ENCODE measurements at places on chromosomes 13 and 19. TPM values are rescaled to one million over a fixed set of nuclear protein-coding genes. Genes with fewer than 3 reads are reported as not detected.

ZNF729 gene
- not detected for total RNA-seq

DNA sequence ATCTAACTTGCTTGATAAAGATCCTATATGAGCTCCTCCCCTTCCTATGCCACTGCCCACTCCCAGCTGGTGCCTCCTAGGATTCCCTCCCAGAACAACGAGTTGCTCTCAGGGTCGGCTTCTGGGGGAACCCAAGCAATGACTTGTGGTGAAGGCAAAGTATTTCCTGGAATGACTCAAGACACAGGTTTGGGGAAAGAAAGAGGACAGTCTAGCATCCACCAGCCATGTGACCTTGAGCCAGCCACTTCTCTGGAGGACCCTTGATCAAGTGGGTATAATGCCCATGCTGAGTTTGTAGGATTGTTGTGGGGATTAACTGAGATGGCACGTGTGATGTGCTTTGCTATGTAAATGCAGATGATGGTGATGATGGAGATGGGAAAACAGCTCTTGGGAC lies 33.0 kb downstream of the MBD3L2B start:
- no peaks in the 10 kb centered on the region for H3K4me1 ChIP-seq
- no peak overlapping the region for H3K27ac ChIP-seq
- DNase-seq = no peak
- H3K27me3 ChIP-seq = no peaks in the 10 kb centered on the region
- peaks cover 7% of the 10 kb centered on the region for H3K36me3 ChIP-seq

NOSIP gene
- 94.4 TPM for total RNA-seq

GRCh38 chr13:73325723-73326558 lies 267.1 kb downstream of the KLF5 start:
- DNase-seq = no peak
- no peaks in the 10 kb centered on the region for H3K4me1 ChIP-seq
- H3K4me3 ChIP-seq = no peak overlapping the region
- no peaks in the 10 kb centered on the region for H3K27me3 ChIP-seq

DNA sequence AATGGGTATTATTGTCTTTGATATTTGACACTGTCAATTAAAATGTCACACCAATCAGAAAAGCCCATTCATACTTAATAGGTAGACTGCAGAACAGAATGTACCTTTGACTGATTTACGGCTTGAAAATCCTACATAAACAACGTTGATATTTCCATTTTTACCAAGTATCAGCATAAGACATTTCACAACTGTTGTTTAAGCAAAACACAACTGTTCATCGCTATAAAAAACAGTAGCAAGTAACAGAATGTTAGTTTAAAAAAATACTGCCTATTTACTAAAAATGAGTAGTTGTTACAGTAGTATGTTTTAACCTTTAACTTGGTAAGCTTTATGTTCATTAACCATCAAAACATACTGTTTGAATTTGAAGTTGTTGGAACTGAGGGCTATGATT lies 1096.6 kb downstream of the PCDH17 start:
- no peak overlapping the region for H3K4me3 ChIP-seq
- peaks cover 6% of the 10 kb centered on the region for H3K4me1 ChIP-seq
- H3K27me3 ChIP-seq = no peaks in the 10 kb centered on the region
- no peaks in the 10 kb centered on the region for H3K36me3 ChIP-seq
- DNase-seq = no peak
- no peak overlapping the region for H3K27ac ChIP-seq

GRCh38 chr19:12052091-12052496 lies 667 bp downstream of the ZNF878 start:
- H3K4me3 ChIP-seq = peak overlapping the region; percentile 85
- H3K27ac ChIP-seq = peak overlapping the region; percentile 26
- peaks cover 3% of the 10 kb centered on the region for H3K4me1 ChIP-seq
- no peak for DNase-seq

DNA sequence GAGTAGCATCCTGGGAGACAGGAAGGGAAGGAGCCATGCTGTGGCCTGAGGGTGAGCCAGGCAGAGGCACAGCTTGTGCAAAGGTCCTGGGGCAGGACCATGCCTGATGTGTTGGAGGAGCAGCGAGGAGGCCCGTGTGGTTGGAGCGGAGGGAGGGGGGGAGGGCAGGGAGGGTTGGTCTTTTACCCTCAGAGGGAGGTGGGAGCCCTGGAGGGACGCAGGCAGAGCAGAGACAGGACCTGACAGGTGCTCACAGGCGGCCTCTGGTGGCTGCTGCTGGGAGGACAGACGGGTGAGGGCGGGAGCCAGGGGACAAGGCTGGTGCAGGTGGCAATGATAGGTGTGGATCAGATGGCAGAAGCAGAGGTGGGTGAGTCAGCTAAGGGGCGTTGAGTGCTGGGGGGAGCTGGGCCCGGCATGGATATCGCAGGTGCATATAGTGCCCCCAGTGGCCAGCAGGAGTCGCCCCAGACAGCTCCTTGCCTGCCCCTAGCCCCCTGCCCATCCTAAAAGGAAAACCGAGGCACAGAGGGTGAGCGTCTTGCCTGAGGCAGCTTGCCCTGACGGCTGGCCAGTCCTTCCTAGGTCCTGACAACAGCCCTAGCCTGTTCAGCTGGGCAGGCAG lies 9.8 kb upstream of the GNA15 start:
- no peak overlapping the region for H3K4me3 ChIP-seq
- H3K36me3 ChIP-seq = no peaks in the 10 kb centered on the region
- DNase-seq = peak; percentile 73
- no peak overlapping the region for H3K27ac ChIP-seq
- H3K4me1 ChIP-seq = no peaks in the 10 kb centered on the region

- DNase-seq = no peak
- no peaks in the 10 kb centered on the region for H3K36me3 ChIP-seq
- H3K4me3 ChIP-seq = peak overlapping the region; percentile 23
- peaks cover 7% of the 10 kb centered on the region for H3K4me1 ChIP-seq
Measured at GRCh38 chr19:1435378-1435989, 2.7 kb upstream of the RPS15 start.

ZNF112 gene
- total RNA-seq = 7.6 TPM

- no peak overlapping the region for H3K27ac ChIP-seq
- peaks cover 9% of the 10 kb centered on the region for H3K36me3 ChIP-seq
- H3K4me3 ChIP-seq = no peak overlapping the region
- H3K4me1 ChIP-seq = no peaks in the 10 kb centered on the region
Measured at GRCh38 chr19:9128171-9128570, 1.4 kb upstream of the OR7G3 start.

DNA sequence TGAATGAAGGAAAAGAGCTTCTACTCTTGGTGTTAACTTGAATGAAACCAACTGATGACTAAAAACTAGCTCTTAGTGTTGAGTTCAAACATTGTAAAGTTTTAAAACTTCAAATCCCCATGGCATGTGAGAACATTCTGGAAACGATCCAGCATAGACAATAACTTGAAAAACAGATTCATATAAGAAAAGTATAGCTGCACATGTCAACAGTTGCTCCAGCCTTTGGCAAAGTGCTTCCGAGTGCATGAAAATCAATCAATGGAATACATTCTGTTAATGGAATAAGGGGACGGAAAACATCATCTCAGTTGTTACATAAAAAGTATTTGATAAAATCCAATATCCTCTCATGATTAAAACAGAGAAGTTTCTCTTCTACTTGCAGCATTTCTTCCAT lies 89.8 kb downstream of the MBNL2 start:
- peaks cover 6% of the 10 kb centered on the region for H3K27me3 ChIP-seq
- H3K4me3 ChIP-seq = no peak overlapping the region
- peaks cover 4% of the 10 kb centered on the region for H3K36me3 ChIP-seq

KLK4 gene
- total RNA-seq = 0.66 TPM

DNA sequence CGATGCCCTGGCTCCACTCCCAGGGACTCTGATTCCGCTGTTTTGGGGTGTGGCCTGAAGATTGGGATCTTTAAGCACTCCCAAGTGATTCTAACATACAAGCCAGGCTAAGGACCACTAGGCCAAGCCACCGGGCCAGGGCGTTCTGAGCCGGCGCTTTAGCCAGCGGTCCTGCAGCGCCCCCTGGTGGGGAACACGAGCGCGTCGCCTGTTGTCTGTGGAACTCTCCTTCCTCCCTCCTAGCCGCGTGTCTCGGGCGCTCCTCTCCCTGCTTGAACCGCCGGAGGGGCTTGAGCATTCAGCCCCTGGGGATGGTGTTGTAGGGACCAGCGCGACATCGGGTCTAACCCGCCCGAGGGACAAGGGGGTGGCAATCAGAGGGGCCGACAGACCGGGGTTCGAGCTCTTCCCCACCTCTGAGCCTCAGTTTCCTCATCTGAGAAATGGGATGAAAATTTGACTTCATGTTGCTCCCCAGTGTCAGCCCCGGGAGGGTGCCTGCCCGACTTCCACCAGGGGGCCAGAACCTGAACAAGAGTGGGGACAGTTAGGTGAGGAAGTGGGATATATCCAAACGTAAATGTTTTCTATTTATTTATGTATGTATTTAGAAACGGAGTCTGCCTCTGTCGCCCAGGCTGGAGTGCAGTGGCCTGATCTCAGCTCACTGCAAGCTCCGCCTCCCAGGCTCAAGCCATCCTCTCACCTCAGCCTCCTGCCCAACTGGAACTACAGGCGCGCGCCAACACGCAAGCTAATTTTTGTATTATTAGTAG lies 18.0 kb upstream of the PNMA8B start:
- H3K27me3 ChIP-seq = peaks cover 7% of the 10 kb centered on the region
- peaks cover 5% of the 10 kb centered on the region for H3K36me3 ChIP-seq

Data from glutamatergic neuron (in vitro differentiated cells).